Breast epithelium (tissue), 4 donors: ENCODE measurements at places on chromosomes 2 and 18.

GRCh38 chr2:112607680-112608438, 23.4 kb downstream of the CHCHD5 start:
- no peaks in the 10 kb centered on the region for H3K36me3 ChIP-seq
- H3K27ac ChIP-seq: no peak overlapping the region
- no peaks in the 10 kb centered on the region for H3K4me1 ChIP-seq
- no peaks in the 10 kb centered on the region for H3K27me3 ChIP-seq
- DNase-seq: no peak

GRCh38 chr18:75041586-75041985, 167.4 kb downstream of the PTGR3 start:
- no peaks in the 10 kb centered on the region for H3K36me3 ChIP-seq
- no peak overlapping the region for H3K4me3 ChIP-seq
- no peaks in the 10 kb centered on the region for H3K4me1 ChIP-seq
- H3K27ac ChIP-seq: no peak overlapping the region

GRCh38 chr18:13376841-13377351, 158.3 kb downstream of the LDLRAD4 start:
- H3K4me1 ChIP-seq: peaks cover 10% of the 10 kb centered on the region
- no peaks in the 10 kb centered on the region for H3K27me3 ChIP-seq
- no peak overlapping the region for H3K4me3 ChIP-seq
- no peak overlapping the region for H3K27ac ChIP-seq

DNA sequence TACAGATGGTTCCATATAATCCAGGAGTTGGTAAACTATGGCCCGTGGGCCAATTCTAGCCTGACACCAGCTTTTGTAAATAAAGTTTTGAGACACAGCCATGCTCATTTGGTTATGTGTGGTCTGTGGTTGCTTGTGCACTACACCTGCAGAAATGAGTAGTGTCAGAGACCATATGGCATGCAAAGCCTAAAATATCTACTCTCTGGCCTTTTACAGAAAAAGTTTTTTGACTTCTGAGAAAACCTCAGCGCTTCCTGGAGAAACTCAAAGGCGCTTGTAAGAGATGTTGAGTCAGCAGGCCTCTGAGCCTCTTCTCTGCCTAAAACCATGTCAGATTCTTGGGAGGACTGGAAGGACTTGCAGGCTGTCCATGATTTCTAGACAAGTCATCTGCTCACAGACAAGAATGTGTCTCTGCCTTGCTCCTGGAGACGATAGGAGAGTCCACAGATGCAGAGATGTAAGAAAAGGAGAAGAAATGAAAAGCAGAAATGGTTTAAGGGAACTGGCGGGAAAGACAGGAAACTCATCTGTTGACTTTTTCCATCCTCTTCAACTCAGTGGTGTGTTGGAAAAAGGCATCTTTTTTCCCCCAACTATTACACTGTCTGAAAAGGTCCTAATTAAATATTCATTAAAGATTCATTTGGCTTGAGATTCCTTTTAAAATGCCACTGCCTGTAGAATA, 5.2 kb downstream of the TTC39C start:
- no peaks in the 10 kb centered on the region for H3K4me1 ChIP-seq
- no peak overlapping the region for H3K4me3 ChIP-seq
- no peak for DNase-seq
- no peaks in the 10 kb centered on the region for H3K36me3 ChIP-seq
- no peaks in the 10 kb centered on the region for H3K27me3 ChIP-seq
- no peak overlapping the region for H3K27ac ChIP-seq

DNA sequence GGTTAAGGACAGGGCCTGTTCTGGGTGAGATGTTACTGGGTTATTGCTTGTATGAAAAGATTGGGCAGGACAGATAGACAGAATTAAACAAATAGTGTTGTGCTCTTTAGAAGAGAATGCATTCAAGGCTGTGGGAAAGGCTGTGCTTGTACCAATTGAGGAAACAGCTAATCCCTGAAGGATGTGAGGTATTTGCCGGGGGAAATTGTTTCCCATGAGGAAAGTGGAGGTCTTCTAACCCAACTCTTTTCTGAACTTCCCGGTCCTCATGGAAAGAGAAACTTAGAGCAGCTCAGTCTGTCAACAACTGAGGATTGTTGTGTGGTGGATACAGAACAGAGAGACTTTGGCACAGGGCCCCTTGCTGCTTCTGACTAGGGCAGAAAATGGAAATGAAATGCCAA, 9.5 kb downstream of the SLC1A4 start:
- H3K36me3 ChIP-seq: no peaks in the 10 kb centered on the region
- no peaks in the 10 kb centered on the region for H3K27me3 ChIP-seq
- peak overlapping the region; percentile 49 for H3K27ac ChIP-seq

DNA sequence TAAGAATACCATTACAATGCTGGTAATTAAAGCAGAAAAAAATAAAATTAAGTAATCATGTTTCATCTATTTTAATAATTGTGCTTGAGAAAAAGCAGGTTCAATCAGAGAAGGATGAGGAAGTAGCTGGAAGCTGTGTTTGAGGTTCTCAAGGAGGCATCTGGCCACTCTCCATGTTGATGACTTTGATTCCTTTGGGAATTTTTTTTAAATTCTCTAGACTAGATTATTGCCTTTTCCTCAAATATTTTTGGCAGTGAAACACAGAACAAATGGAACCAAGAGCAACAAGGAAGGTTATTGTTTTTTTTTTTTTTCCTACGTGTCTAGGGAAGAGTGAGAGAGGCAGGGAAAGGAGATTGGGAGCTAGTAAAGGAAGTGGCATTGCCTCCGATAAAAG, 99.9 kb upstream of the NRP2 start:
- no peak overlapping the region for H3K4me3 ChIP-seq
- no peaks in the 10 kb centered on the region for H3K36me3 ChIP-seq
- no peak overlapping the region for H3K27ac ChIP-seq
- no peak for DNase-seq
- H3K4me1 ChIP-seq: no peaks in the 10 kb centered on the region
- no peaks in the 10 kb centered on the region for H3K27me3 ChIP-seq

GRCh38 chr2:196985511-196986183, 59.1 kb upstream of the PGAP1 start:
- no peak overlapping the region for H3K4me3 ChIP-seq
- no peaks in the 10 kb centered on the region for H3K4me1 ChIP-seq
- no peaks in the 10 kb centered on the region for H3K27me3 ChIP-seq
- no peak for DNase-seq
- H3K36me3 ChIP-seq: no peaks in the 10 kb centered on the region

- H3K4me1 ChIP-seq: no peaks in the 10 kb centered on the region
- H3K4me3 ChIP-seq: no peak overlapping the region
- no peak overlapping the region for H3K27ac ChIP-seq
- no peak for DNase-seq
- no peaks in the 10 kb centered on the region for H3K27me3 ChIP-seq
These were observed 14.0 kb upstream of the CREG2 start for GRCh38 chr2:101401326-101401665.
